ENCODE measurements at places on chromosomes 5 and 9.

DNA sequence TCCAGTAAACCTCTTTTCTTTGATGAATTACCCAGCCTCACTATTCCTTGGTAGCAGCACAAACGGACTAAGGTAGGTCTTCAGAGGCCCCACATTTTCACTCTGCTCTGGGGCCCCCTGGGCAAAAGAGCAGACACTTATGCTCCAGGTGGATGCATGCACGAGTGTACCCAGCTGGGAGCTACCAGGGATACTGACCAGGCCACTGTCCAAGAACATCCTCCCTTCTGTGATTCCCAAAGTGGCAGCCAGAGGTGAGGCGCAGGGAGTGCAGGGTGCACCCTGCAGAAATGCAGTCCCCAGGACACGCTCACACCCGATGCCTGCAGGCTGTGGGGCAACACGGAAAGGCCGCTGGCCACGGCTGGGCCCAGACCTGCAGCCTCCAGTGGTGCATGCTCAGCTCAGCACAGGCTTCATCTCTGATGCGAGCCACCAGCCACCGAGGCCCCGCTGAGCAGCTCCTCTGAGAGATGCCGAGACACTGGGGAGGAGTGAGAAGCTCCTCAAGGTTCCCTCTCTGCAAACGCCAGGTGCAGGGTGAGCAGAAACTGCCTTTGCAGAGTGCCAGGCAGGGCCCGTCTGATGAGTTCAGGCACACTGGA lies 48.1 kb upstream of the OLFM1 start:
- DNase-seq, result no peak

GRCh38 chr5:175654339-175654738 lies 3.5 kb upstream of the HRH2 start:
- DNase-seq, result no peak

DNA sequence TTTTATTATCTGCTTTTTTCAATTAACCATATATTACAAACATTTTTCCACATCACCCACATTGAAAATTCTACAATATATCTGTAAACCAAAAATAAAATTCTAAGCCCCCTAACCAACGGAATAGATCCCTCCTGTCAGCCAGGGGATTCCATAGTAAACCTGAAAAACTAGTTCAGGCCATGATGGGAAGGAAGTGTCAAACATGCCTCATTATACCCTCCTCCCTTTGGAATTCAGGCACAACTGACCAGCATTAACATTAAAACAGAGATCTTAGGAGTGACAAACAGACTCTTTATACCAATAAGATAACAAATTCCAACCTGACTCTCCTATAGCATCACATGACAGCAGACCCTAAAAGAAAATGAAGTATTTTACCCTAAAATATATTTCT lies 113.7 kb upstream of the DMRT1 start:
- DNase-seq, result no peak

- DNase-seq, result no peak
These were observed 237.6 kb upstream of the RGMB start for GRCh38 chr5:98535901-98536300.

DNA sequence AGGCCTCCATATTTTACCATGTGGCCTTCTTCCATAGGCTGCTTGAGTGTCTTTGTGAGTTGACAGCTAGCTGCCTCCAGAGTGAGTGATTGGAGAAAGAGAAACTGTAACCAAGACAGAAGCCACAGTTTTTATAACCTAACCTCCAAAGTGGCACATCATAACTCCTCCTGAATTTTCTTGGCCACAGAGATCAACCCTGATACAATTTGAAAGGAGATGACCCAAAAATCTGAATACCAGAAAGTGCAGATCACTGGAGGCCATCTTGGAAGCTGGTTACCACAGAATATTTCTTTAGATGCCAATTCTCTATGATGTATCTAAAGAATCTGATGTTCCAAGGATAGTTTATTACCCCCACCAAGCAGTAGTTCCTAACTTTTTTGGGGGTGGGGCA lies 254.3 kb upstream of the PDE4D start:
- DNase-seq, result no peak

GRCh38 chr5:131281133-131281867 lies 17.4 kb downstream of the CDC42SE2 start:
- no peak for DNase-seq

DNA sequence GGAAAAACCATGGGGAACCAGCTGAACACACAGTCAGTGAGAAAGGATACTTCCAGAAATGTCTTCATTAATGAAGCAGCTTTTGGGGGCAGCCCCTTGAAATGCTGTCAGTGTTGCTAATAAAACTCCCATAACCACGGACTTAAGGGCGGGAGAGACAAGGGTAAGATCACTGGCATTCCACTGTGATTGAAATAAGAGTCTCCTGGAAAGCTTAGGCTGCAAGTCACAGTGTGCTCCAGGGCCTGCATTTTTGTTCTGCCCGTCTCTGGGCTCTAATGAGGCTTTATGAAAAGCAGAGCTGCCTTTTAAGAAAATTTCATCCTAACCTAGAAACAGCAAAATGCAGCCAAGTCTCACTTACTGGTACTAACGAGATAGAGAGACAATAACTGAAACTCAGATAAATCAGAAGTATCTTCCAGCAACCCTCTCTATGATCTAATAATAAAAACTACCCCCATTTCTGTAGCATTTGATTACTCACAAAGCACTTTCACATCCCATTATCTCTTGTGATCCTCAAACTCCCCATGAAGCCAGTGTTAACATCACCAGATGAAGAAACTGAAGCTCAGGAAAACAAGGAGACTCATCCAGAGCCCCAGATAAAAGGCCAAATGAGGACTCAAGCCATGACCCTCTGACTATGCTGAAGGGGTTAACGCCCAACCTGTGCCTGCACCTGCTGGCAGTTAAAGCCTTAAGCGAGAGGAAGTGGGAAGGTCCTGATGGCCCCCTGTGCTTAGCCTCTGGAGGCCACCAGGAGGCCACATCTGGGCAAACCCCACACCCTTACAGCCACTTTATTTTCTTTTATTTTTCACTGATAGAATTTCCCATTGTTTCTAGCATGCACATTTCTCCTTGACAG lies 37.5 kb downstream of the SPOCK1 start:
- no peak for DNase-seq

Measured in C1 segment of cervical spinal cord (tissue), 14 donors.